Chondrocyte (in vitro differentiated cells): ENCODE measurements at places on chromosomes 7 and 10. TPM values are rescaled to one million over a fixed set of nuclear protein-coding genes. Genes with fewer than 3 reads are reported as not detected.

The SAMD9L gene
- 6.8 to 22.5 TPM (median 6.9 TPM) in 3 replicates for total RNA-seq

The CDH23 gene
- total RNA-seq, result not detected in 3 replicates

The PMS2 gene
- total RNA-seq, result 15.3 to 17.0 TPM (median 16.0 TPM) in 3 replicates

The STK17A gene
- total RNA-seq, result 17.1 to 35.0 TPM (median 35.0 TPM) in 3 replicates

DNA sequence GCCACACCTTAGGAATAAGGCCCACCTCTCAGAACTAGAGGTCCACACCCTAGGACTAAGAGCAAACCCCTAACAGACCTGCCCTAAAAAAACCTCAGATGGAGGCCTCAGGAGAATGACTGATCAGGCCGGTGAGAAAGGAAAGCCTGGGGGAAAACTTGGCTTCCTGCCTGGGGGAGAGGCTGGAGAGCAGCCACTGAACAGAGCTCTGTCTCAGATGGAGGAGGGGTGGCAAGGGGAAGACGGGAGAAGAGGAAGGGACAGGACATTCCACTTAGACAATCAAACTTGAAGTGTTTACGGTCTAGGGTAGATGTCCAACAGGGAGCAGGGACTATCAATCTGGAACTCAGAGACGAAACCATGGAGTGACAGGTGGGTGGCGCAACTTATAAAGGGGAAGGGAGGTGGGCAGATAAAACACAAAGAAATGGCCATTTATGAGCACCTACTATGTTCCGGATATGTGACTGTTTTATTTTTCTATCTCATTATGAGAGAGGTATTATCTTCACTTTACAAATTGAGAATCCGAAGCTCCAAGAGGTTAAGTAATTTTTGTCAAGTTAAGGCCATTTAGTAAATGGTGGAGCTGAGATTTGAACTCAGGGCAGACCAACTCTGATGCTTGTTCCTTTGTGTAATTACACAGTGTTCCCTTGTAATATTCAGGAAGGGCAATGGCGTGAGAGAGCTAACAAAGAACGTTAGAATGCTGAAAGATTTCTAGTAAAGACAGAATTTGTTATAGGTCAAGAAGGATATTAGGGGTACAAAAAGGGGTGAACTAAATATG is 82.6 kb downstream of the DNMBP start:
- no peak for DNase-seq

- peak; percentile 51 for DNase-seq
Measured at GRCh38 chr10:124032971-124033886, 60.2 kb downstream of the CHST15 start.

- no peak for DNase-seq
Measured at GRCh38 chr10:32985341-32985764, 27.3 kb upstream of the ITGB1 start.

- DNase-seq, result no peak
Measured at GRCh38 chr10:74683067-74683466, 143.3 kb upstream of the KAT6B start.

- DNase-seq, result no peak
Measured at GRCh38 chr7:41481353-41481752, 221.5 kb downstream of the INHBA start.

DNA sequence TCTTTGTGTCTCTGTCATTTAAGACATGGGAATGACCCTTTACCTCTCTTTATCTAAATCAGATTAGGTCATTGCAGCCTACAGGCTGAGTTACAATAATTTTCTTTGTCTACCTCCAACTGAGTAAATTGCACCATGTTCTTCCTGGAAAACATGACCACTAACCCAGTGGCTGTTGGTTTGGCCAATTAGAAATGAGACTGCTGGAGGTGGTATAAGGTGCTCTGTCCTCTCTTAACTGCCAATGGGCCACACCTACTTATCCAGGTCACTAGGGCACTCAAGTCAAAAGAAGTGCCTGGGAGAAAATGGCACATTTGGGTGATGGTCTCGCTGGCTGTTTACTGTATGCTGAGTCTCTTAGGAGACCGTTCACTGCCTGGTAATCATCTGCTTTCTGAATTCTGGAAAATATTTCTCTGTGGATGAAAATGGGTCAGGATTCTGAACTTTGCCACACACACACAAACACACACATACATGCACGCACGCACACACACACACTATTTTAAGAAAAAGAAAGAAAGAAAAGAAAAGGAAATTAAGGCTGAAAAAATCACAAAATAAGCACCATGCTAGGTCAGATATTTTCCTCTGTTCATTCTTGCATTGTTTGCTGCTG is 16.4 kb downstream of the STAMBPL1 start:
- DNase-seq, result no peak

DNA sequence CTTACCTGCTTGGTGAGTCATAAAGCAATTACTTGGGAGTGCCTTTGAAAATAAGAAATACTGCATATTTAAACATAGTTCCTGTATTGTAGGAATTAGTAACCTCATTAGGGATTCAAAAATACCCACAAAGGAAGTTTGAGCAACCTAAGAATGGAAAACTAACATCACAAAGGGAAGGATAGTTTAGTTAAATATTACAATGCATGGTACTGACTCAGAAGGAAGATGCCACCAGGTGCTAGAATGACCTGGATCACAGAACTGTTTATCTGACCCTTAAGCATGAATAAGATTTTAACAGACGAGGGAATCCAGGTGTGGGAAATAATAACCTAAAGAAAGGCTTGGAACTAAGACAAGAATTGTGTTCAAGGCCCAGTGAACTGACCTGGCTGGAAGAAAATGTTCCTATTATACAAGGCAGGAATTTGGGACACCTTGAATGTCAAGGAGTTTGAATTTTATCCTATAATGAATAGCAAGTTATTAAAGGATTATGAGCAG is 106.4 kb downstream of the GSAP start:
- DNase-seq, result no peak

- DNase-seq, result no peak
Measured at GRCh38 chr7:134660961-134661376, 14.3 kb downstream of the BPGM start.

GRCh38 chr10:95168694-95169093 is 25.3 kb upstream of the ACSM6 start:
- no peak for DNase-seq

- no peak for DNase-seq
Measured at GRCh38 chr7:139845443-139845805, 16.4 kb downstream of the TBXAS1 start.

DNA sequence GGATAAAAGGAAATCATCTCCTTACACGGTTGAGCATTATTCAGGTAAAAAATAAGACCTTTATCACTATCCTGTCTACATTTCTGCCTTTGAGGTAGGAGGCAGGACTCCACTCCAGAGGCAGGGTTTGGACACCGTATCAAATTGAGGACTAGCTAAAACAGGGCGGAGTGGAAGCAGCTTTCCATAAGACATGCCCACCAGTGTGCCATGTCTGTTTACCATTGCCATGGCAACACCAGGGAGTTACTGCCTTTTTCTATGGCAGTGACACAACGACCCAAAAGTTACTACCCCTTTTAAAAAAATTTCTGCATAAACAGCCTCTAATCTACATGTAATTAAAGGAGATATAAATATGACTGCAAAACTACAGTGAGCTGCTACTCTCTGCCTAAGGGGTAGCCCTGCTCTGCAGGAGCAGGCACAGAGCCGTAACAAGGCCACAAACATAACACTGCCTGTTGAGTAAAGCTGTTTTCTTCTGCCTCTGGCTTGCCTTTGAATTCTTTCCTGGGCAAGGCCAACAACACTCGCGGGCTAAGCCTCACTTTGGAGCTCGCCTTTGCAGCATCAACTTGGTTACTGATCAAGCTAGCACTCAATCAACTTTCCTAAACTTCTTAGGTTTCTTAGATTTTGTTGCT is 26.5 kb downstream of the DGKB start:
- no peak for DNase-seq

- no peak for DNase-seq
Measured at GRCh38 chr7:88267421-88267820, 39.3 kb downstream of the STEAP4 start.

DNA sequence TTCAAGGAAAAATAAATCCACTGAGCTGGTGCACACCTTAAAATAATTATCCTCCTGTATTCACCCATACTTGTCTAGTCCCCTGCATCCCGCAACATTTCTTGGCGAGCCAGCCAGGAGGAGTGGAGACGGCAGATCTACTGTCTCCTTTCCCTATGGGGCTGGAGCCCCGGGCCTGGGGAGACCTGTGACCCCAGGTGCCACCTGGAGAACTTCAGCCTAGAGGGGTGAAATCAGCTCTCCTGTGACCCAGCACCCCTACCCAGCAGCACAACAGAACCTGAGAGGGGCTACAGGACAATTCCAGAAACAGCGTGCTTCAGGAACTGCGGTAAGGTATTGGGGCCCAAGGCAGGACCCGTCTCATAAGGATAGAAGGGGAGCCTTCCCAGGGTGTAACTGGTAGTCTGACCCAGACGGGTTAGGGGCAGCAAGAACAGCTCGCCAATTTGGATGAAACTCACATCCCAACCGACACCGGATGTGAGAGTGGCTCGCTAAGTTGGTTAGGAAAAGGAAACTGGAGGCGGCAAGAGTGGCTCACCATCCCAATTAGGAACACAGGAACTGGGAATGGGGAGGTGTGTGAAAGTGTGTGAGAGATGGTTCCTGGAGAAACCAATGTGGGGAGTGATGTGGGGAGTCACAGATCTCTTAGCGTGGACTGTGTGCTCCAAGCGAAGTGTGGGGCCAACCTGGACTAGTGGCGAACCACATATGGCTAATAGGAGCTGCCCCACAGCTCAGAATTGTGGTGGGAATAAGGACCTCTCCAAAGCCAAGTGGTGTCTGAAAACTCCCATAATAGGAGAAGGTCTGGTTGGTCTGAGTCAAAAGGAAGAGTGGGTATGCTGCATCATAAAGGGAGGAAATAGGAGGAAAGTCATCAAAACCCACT is 15.1 kb upstream of the DENND2A start:
- DNase-seq, result peak; percentile 35
